ENCODE measurements at places on chromosomes 1 and 21.

GRCh38 chr1:245768596-245768995 is 613.8 kb downstream of the KIF26B start:
- no peak for DNase-seq

DNA sequence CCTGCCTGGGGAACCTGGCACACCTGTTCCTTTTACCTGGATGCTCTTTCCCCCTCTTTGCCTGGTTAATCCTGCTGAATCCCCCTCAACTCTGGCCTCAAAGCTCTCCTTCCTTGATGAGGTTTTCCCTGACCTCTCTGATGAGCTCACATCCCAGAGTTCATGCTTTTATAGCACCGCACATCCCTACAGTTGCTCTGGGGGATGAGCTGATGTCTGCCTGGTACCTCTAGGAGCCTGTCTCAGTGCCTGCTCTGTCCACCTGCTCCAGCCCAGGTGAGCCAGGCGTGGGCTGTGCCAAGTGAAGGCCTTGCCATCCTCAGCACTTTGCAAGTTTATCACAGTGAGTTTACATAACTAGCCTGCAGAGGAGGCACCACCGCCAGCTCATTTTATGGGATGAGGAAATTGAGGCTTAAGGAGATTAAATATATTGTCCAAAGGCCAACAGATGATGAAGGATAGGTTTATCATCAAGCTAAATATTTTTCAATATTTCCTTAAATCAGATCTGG is 58.6 kb upstream of the TMPRSS2 start:
- no peak for DNase-seq

DNA sequence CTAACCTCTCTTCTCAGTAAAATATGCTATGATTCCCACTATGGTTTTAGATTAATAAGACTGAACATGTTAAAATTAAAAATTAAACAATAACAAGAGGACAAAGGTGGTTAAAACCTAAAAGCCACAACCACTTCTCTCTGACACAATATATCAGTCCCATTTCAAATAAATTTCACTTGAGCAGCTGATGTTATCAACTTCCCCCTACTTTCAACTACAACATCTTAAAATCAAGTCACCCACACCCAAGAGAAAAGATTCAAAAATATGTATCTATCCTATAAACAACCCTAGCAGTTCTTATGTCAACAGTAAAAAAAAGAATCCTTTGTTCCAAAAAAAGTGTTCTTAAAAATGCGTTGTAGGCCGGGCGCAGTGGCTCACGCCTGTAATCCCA is 7.5 kb downstream of the PUM1 start:
- DNase-seq: no peak

DNA sequence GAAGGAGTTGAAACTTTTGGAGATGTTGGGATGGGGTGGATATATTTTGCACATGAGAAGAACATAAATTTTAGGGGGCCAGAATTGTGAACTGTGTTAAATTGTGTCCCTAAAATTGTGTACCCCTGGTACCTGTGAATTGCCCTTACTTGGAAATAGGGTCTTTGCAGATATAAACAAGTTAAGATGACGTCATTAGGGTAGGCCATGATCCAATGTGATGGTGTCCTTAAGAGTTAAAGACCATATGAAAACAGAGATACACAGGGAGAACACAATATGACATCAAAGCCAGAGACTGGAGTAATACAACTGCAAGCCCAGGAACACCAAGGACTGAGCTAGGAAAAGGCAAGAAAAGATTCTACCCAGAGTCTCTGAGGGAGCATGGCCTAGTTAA is 24.0 kb downstream of the SCMH1 start:
- no peak for DNase-seq

- DNase-seq: no peak
Observed at GRCh38 chr1:40425198-40425597, 25.1 kb upstream of the ZFP69B start.

DNA sequence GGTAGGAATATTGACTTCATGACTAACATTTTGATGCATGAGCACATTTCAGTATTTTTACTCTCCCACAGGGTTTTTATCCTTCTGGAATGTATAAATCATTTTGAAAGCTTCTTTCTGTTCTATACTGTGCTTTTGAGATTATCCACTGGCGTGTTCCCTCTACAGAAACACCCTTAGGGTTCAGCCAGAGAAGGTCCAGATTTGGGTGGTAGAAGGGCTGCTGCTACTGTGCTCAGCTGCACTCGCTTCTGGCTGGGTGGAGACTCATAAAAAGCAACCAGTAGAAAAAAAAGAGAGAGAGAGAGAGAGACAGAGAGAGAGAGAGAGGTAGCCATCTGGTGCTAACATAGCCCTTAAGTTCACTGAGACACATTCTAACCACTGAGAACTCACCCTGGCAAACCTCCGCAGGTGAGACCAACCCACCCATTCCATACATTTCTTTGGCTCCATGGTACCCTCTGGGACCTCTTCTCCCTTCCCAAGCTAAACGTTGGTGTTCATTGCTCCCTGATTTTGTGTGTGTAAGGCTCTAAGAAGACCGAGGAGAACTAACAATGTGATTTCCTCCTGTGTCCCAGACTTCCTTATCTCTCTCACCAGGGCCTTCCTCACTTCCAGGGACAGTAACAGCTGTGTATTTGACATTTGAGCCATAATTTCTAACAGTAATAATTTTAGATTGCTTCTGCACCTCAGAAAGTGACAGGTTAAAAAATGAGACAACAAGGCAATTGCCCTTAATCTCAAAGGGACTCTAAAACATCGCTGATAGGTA is 7.2 kb downstream of the APCS start:
- peak; percentile 8 for DNase-seq

DNA sequence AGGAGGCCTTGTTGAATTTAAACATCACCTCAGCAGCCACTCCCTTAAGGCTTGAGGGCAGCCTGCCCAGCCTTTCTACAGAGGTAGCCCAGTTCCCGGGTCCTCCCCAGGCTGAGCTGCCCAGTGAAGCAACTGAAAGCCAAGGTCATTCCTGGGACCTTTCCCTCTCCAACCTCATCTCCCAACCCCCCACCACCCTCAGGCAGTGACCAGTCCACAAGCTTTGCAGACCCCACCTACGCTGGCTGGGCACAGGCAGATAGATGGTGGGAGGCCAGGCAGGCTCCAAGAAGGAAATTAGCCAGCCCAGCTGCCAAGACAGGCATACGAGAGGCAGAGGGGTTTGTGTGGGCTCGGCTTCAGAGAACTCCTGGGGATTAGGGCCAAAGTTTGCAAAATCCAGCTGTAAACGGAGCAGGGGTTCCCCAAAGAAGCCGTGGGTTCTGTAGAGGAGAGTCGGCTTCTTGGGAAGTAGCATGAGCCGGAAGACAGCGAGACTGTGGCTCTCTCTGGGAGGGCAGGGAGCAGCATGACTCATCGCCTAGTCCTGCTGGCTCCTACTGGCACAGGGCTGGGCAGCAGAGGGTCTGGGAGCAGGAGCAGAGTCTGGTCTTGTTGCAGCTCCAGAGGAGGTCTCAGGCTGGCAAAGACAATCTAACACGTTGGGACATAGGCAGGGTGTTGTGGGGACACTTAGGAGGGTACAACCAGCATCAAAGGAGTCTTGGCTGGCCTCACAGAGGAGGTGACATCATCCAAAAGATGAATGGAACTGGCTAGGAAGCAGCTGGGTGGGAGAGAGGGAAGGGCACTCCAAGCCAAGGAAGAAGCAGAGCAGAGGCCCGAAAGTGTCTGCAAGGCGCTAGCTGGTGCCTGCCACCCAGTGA is 2.8 kb upstream of the ZC3H12A start:
- no peak for DNase-seq

Data from CMK (cell line).